ENCODE measurements at places on chromosomes 3 and 15. TPM values are rescaled to one million over a fixed set of nuclear protein-coding genes. Genes with fewer than 3 reads are reported as not detected.

RETNLB gene
- total RNA-seq, result not detected

SLC38A3 gene
- 10.4 TPM for total RNA-seq

C2CD4A gene
- not detected for total RNA-seq

IL5RA gene
- not detected for total RNA-seq

KLHL6 gene
- total RNA-seq, result 0.69 TPM

CDC25A gene
- total RNA-seq, result 0.52 TPM

ST8SIA2 gene
- total RNA-seq, result 3.6 TPM

MEIS2 gene
- total RNA-seq, result 36.0 TPM

- DNase-seq, result no peak
Measured at GRCh38 chr3:153145454-153145853, 16.6 kb upstream of the RAP2B start.

DNA sequence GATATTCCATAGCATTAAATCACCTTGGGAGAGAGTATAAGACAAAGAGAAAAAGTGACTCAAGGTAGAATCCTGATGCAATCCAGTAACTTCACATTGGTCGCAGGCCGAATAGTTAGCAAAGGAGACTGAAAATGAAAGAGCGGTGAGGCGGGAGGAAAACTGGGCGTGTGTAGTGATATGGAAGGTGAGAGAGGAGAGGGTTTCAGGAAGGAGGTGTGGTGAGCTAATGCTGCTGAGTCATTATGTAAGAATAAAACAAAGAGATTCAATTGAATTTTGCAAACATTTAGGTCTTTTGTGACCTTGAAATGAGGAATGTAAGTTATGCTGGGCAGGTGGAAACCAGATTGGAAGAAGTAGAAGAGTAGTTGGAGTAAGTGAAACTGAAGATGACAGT lies 235.3 kb downstream of the C3orf38 start:
- DNase-seq, result no peak

- no peak for DNase-seq
Measured at GRCh38 chr3:186464424-186465093, 79.6 kb downstream of the CRYGS start.

DNA sequence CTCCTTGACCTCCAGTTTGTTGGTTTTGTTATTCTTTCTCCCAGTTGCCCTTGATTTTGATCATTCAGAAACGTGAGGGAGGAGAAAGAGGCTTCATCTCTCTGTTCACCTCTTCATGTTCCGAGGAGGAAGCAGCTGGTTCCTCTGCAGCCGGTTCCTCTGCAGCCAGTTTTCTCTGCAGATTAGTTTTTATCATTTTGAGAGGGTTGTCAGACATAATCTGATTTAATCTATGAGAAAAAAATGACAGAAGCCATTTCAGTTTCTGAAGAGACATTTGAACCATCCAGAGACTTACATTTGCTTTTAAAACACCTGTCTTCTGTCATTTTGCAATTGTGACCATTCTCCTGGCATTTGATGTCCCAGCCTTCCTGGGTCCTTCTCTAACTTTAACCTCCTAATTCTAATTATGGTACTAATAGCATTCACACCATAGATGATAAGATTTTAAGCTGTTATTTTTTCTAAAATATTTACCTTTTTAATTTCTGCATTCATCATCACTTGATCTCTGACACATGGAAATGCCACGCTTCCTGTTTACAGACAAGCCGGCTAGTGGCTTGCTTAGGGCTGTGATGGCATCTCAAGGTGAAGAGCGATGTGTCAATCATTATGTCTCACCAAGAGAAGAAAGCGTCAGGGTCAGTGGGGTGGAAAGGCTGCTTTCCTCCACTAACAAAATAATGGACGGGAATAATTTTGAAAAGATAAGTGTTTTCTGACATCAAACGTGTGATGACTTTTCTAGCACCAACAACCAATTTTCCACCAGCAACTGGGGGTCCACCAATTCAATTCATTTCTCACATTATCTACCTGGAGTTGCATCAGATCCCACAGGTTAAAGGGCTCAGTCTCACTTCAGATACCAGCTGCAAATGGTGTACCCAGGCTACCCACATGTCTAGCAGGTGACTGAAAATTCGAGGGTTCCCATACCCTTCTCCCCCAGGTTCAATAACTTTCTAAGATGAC lies 76.4 kb downstream of the CHRNA7 start:
- no peak for DNase-seq

- DNase-seq, result no peak
Measured at GRCh38 chr15:41884458-41884857, 9.4 kb downstream of the SPTBN5 start.

- DNase-seq, result no peak
Measured at GRCh38 chr15:57634290-57634689, 42.6 kb downstream of the MYZAP start.

GRCh38 chr15:23628612-23629233 lies 18.9 kb downstream of the MAGEL2 start:
- DNase-seq, result no peak

DNA sequence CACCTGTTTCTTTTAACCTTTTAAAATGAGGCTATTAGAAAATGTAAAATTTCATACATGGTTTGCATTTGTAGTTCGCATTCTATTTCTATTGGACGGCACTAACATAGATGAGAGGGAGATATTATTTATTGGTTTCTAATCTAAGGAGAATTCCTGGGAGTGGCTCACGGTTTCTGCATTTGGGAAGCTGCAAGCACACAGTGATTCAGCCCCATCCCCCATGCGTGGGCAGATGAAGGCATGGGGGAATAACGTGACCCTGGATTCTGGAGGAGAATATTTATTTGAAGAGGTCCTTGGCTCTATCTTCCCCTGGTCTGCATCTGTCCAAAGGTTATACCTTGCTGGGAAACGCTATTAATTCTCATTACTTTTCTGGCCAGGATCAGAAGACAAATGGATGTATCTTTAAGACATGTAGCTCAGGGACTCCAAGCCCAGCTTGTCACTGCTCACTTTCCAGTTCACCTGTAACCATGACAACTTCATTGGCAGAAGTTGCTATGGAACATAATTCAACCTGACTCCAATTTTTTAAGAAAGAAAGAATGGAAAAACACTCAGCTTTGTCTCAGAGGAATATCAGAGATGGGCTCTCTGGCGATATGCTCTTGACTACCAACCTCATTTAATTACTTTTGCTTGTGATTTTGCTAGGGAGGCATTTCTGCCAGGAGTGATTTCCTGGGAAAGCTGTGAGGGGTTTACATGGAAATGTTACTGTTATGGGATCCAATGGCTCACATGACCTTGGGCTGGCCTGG lies 27.2 kb upstream of the POMGNT2 start:
- no peak for DNase-seq

GRCh38 chr3:79167651-79168416 lies 600.0 kb downstream of the ROBO1 start:
- no peak for DNase-seq

GRCh38 chr3:27239951-27240350 lies 129.2 kb downstream of the NEK10 start:
- no peak for DNase-seq

- DNase-seq, result no peak
Measured at GRCh38 chr3:195443391-195443989, 670 bp upstream of the ACAP2 start.

DNA sequence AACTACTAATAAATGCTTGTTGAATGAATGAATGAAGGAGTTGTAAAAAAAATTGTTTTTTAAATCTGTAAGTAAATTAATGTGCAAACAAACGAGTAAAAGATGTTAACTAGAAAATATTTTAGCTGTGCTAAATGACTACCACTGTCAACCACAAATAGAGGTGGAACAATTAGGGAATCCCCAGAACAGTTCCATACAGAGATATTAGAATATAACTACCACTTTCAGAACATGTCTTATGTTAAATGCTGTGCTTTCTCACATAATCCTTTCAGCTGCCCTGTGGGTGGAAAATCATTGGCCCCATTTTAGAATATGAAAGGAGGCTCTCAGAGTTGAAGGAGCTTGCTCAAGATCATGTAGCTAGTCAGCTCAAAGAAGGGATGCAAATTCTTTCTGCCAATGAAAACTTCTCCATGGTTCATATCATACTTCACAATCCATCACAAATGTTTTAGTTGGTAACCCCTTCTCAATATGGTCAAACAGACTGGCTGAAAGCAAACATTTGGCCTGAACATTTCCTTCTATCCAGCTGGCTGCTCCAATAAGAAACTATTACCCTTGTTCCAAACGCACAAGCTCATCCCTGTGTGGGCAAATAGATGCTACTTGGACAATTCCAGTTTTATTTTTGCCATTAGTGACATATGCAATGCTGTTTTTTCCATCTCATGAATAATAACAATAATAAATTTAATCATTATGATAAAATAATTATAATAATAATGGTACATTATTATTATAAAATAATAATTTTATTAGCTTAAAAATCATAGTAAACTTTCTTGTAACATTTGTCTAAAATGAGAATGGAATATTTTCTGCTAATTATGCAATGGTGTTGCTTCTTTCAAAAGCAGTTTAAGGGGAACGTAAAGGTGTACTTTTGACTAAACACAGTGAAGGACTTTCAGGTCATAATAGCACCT lies 290.4 kb upstream of the STT3B start:
- DNase-seq, result no peak

- no peak for DNase-seq
Measured at GRCh38 chr3:168514252-168514651, 418.5 kb upstream of the GOLIM4 start.

DNA sequence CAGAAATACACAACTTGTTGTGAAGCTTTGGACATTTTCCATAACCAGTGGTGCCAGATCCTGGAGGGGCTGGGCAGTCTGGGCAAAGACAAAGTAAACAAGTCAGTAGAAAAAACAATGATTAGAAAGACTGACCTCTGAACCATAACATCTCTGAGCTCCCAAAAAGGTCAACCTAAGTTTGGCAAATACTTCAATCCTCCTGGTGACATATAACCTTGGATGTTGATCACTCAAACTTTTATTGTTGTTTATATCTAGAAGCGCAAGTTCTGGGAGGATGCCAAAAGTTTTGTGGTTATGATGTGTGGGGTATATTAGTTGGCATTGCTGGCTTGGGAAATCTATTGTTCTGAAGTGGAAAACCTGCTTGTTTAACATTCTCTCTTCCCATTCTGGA lies 257.7 kb downstream of the DIPK2A start:
- DNase-seq, result no peak

GRCh38 chr15:25724899-25725298 lies 138.2 kb downstream of the ATP10A start:
- no peak for DNase-seq

DNA sequence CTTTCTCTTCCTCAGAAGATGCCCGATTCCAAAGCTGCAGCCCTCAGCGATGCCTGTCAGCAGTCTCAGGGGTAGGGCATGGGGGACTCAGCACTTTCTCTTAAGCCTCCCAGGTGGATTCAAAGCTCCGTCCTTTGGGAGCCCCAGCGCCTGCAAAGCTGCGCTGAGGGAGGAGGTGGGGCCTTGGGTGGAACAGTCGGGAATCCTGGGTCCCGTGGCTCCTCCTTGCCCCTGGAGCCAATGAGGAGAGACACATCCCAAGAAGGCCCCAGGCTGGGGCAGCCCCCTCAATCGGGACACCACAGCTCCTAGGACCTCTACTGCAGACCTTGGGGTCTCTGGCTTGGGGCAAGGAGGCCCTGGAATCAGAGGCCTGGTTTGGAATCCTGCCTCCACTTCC lies 227.5 kb upstream of the IGF1R start:
- no peak for DNase-seq

DNA sequence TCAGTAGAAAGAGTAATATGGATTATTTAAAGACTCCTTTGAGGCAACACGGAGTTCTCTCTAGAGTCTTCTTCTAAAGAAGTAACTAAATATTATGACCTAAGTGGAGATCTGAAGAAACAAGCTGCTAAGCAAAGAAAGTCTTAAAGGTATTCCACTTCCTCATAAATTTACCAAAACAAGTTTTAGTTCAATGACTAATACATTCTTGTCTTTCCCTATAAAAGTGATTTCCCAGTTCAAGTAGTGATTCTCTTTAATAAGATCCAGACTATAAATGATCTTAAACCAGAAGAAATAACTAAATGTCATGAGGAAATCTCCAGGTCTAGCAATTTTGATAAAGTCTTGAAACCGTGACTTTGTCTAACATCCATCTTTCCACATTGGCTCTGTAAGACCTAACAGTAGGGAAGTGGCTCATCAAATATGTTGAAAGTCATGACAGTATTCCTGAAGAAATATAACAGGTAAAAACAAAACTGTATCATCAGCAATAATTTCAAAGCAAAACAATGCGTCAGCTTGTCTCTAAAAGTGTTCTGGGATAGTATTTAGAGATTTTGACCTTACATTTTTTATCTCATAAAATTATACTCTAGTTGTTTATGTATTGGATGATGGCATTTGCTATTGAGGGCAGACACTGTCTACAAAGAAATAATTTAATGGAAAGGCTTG lies 51.8 kb upstream of the NEDD4 start:
- DNase-seq, result no peak

DNA sequence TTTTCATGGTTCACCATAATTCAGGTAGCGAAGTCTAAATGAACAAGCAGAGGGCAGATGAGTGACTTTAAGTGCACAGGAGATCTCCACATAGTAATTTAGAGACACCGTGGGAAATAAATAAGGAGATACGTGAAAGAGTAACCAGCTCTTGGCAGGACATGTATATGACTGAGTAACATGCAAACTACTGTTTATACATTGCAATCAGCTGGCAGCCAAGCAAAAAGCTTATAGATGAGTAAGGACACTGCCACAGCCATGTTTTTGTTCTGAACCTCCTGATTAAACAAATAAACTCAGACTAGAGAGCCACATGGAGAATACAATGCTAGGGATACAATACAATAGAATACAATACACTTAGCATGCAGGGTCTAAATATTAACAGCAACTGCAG lies 252.4 kb downstream of the FHIT start:
- no peak for DNase-seq

DNA sequence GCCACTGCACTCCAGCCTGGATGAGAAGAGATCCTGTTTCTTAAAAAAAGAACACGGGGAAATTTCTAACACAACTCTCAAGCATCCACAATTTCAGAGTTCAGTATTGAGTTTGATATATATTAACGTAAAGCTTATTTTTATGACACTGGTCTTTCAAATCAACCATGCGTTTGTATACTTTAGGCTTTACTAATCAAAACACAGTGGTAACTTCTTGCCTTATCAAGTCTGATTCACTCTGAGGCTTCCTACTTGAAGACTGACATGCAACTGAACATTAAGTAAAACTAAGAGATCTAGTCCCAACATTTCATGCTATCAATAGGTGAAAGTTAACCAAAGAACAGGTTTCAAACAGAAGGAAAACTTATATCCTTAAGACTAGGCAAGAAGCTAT lies 46.7 kb downstream of the PRTG start:
- DNase-seq, result no peak

DNA sequence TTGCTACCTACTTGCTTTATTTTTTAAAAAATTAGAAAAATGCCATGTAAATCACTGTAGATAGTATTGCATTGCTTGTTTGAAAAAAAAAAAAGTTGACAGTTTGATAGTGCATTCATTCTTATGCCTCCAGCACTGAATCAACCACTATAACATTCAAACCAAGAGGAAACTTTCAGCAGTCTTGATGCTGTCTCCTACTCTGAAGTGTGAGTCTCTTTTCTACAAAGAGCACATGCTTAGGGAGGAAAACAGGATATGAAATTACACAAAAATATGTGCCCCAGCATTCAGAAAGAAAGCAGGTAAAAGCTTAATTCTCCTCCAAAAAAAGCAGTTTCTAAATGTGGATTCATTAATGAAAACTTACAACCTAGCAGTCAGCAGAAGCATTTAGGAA lies 78.3 kb downstream of the ZBTB20 start:
- DNase-seq, result no peak
